Inflammatory macrophage (primary cell): ENCODE measurements at places on chromosomes 1 and 21.

- DNase-seq, result peak; percentile 1
Observed at GRCh38 chr1:175376194-175376593, 183.6 kb upstream of the KIAA0040 start.

DNA sequence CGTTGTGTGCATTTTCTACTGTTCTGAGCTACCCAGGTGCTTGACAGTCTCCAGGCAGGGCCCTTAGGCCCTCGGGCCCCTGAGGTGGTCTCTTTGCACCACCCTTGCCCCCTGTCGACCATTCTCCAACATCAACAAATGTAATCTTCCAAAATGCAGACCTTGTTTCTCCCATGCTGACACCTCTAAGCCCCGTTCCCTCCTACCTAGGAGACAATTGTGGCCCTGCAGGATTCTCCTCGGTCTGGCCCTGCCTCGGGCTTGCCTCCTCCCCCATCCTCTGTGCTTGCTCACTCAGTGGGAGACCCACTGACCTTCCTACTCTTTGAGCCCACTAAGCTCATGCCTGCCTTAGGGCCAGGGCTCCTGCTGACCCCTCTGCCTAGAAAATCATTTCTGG is 104.2 kb upstream of the TARDBP start:
- DNase-seq, result no peak

DNA sequence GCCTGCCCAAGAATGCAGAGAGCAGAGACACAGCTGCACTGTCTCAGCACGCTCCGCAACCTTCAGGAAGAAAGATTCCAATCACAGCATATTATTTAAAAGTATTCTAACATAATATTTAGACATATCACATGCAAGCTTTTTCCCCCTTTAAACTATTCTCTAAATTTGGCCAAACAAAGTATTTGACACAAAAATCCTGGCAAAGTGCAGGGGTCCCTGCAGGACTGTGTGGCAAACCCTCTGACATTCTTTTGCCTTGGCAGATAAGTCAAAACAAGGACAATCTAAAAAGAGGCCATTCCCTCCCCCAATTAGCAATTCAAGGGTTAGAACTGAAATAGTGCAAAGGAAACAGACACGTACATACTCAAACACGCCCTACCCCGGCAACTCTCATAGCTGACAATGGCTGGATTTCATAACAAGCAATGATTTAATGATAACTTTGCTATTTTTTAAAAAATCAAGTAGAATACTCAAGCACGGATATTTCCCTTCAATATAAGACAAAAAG is 225.3 kb downstream of the MRPL39 start:
- DNase-seq, result no peak

GRCh38 chr21:31471865-31472264 is 127.8 kb upstream of the TIAM1 start:
- DNase-seq, result no peak

GRCh38 chr21:43362915-43363314 is 64.0 kb downstream of the SIK1 start:
- no peak for DNase-seq

- no peak for DNase-seq
Observed at GRCh38 chr1:169860187-169860586, 33.5 kb downstream of the SCYL3 start.

GRCh38 chr1:90074970-90075391 is 80.1 kb downstream of the ZNF326 start:
- DNase-seq, result no peak

- DNase-seq, result no peak
Observed at GRCh38 chr1:223229756-223230155, 86.7 kb upstream of the TLR5 start.

GRCh38 chr1:7006996-7007871 is 222.0 kb downstream of the CAMTA1 start:
- no peak for DNase-seq

GRCh38 chr1:22753481-22753971 is 42.9 kb downstream of the EPHB2 start:
- DNase-seq, result no peak

DNA sequence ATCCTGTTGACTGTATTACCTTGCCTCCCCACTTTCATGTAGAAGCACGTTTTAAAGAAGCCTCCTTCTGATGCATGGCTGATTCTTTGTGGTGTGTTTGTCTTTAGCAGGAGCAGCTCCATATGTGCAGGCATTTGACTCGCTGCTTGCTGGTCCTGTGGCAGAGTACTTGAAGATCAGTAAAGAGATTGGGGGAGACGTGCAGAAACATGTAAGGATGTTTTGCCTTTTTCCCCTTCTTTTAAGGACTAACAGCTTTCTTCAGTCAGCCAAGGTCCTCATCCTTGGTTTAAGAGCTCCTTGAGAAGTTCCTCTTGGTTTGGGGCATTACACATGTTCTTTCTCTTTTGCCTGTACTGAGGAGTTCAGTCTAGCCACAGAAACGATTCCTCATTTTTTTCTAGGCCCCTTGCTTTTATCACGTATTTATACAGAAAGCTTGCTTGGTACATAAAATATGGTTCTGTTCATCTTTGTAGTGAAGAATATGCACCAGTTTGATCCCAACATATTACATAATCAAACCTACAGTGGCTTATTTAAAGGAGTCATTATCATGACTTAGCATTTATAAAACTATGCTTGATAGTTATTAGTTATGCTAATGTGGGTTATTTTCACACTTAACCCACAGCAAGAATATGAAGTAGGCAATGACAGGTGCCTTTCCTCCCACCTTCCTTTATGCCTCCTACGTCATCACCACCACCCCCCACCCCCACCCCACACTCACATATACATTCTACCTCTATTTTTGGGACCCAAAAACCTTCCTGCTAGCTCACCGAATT is 19.6 kb downstream of the CAP1 start:
- DNase-seq, result peak; percentile 58

GRCh38 chr1:116012716-116013115 is 36.4 kb downstream of the SLC22A15 start:
- DNase-seq, result no peak

DNA sequence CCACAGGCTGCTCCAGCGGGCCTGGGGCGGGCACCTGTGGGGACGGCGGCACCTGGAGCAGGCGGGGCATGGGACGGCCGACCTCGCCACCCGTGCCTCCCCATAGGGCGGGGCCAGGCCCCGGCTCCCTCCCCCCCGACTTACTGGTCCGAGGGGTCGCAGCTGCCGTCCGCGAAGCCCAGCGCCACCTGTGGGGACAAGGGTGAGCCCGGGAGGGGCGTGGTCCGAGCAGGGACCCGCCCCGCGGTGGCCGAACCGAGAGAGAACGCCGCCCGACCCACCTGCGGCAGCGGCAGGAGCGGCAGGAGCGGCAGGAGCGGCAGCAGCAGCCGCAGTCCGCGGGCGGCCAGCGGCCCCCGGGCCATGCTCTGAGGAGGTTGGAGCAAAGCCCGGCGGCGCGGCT is at the start of gene TMEM52:
TSS of gene TMEM52 (minus strand) at position 379 of the 403 bp plus-strand sequence. CDS start at position 365, 14 bp downstream.
- DNase-seq, result no peak

- no peak for DNase-seq
Observed at GRCh38 chr1:60861961-60862567, 220.3 kb upstream of the NFIA start.

- no peak for DNase-seq
Observed at GRCh38 chr1:4752059-4752458, 97.7 kb downstream of the AJAP1 start.

DNA sequence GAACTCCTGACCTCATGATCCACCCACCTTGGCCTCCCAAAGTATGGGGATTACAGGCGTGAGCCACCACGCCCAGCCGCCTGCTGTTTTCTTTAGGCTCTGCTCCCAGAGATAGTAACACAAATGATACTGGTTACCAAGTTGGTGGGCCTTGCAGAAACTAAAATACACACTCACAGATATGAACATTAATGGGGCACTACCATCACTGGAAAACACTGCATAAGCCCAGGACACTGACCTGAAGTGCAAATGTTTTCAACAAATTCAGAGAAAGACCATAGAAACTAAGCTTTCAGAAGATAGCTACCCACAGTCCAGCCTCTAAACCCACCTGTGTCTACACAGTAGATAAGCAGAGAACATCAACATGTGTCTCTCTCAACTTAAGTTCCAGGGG is 180.5 kb downstream of the FCRL5 start:
- DNase-seq, result no peak

DNA sequence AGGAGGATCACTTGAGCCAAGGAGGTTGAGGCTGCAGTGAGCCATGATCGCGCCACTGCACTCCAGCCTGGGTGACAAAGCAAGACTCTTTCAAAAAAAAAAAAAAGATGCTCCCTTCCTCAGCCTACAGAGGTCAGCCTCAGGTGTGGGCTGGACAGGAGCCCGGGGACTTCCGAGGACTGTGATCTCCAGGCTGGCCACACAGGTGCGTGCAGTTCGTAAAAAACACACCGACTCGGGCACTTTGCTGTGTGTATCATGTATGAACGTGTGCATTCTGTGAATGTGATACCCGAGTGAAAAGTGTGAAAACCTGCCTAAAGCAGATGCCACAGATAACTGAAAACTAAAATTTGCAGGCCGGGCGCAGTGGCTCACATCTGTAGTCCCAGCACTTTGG is 8.4 kb upstream of the CCDC27 start:
- no peak for DNase-seq

GRCh38 chr1:211942583-211942982 is 92.8 kb downstream of the INTS7 start:
- DNase-seq, result no peak

DNA sequence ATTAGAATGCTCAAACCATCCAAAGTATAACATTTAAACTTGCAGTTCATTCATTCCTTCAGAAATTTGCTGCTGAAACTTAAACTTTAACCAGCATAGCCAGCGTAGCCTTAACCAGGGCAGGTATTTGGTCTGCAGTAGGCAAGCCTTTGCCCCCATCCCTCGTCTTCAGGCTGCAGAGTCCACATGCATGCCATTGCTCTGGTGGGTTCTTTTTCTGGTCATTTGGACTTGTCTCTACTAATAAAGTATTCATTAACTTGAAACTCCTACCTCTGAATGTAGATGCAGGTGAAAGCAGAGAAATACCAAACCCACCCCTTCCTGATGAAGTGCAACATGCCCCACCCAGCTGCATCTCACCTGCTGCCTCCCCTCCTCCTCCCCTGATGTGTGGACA is 100.2 kb downstream of the CAMTA1 start:
- no peak for DNase-seq

GRCh38 chr1:117582451-117582850 is 23.4 kb upstream of the TENT5C start:
- DNase-seq, result no peak

- no peak for DNase-seq
Observed at GRCh38 chr1:8194481-8195227, 123.3 kb upstream of the SLC45A1 start.

- DNase-seq, result no peak
Observed at GRCh38 chr1:29217633-29218032, 13.1 kb downstream of the MECR start.

DNA sequence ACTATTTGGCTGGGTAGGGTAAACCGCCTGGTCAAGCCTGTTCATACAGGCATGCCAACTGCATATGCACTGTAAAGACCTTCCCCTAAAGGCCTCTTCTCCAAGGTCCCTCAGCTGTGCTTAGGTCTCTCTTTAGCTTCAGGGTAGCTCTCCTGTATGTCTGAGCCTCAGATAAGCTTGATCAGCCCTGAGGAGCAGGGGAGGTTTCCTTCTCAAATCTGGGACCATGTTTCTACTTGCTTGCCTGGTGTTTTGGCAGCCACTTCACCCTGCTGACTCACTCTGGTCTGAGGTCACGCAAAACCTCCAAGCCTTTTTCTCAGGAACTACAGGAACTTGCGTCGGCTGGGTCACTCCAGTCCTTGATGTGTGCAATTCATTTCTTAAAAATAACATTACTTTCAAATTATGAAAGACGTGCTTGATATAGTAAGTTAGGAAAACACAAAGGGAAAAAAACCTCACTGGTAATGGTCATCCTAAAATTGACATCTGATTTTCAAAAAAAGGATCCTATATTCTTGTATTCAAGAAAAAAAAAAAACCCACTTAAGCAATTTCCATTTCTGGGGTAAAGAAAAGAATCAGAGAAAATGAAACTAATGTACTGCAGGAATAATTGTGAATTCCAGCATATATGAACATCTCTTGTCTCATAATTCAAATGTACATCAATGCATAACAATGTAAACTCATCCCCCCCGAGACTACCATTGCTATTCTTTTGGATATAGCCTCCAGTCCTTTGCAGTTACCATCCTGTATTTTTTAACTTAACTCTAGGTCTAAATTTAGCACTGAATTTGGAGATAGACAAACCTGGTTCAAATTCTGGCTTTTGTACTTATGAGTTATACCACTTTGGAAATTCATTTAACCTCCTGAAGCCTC is 24.8 kb upstream of the RNF19B start:
- DNase-seq, result peak; percentile 92

GRCh38 chr1:178958491-178958890 is 67.2 kb upstream of the FAM20B start:
- DNase-seq, result no peak

DNA sequence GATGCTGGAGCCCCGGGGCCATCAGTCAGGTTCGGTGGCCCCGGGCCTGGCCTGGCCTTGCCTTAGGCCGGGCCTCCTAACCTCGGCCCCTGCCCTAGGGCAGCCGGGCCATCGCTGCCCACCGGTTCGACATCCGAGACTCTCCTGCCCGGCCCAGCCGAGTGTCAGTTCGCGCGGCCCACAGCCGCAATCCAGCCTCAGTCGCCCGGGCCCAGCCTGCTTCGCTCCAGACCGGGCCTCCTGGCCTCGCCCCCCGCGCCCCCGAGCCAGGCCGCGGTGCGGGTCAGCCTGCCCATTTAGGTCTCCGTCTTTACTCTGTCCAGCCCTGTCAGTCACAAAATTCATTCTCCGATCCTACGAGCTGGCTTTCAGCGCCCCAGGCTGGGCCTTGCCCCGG is 777 bp downstream of the LRRC41 start:
- DNase-seq, result peak; percentile 19

DNA sequence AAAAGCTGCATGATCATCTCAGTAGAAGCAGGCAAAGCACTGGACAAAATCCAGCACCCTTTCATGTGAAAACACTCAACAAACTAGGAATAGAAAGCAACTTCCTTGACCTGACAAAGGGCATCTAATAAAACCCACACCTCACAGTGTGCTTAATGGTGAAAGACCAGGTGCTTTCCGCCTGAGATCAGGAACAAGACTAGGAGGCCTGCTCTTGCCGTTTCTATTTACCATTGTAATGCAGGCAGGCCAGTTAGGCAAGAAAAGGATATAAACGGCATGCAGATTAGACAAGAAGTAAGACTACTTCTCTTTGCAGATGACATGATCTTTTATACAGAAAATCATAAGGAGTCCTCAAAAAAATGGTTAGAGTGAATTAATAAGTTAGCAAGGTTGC is 37.2 kb downstream of the SLC37A1 start:
- DNase-seq, result no peak
